ENCODE measurements at places on chromosomes 4 and X.

DNA sequence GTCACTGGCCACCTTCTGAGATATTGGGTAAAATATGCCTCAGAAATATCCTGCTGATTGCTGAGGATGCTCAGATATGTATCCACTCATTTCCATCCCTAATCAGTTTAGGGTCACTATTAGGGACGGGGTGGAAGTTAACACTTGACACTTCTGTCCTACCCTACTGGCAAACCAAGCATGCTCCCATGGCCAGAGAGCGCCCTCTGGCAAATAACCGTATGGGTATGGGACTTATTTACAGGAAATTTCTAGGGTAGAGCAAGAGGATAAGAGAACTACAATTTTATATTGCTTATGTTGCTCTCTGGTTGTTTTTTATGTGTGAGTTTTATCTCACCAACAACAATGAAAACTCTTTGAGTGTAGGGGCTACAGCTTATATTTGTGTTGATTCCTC, 86.8 kb upstream of the TSPAN7 start:
- no peak for DNase-seq

DNA sequence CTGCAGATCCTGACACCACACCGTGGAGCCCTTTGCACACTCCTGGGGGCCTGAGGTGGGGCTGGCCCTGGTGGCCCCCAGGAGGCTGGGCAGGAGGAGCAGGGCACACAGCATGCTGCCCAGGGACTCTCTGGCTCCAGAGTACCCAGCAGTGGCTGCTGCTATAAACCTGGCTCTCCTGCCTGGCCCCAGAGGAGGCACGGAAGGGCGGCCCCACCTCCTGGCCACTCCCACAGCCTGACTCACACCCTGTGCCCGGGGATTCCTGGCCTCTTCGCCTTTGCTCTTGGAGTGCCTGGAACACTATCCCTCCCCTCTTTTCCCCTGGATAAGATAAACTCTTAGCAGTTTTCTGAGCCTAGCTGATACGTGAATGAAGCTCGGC, at the start of gene PSAPL1:
Gene PSAPL1 (minus strand): TSS at position 165 of the 385 bp plus-strand sequence. CDS start 51 bp downstream, at position 114.
- peak; percentile 61 for DNase-seq

GRCh38 chrX:138485767-138486166, 225.8 kb downstream of the FGF13 start:
- no peak for DNase-seq

DNA sequence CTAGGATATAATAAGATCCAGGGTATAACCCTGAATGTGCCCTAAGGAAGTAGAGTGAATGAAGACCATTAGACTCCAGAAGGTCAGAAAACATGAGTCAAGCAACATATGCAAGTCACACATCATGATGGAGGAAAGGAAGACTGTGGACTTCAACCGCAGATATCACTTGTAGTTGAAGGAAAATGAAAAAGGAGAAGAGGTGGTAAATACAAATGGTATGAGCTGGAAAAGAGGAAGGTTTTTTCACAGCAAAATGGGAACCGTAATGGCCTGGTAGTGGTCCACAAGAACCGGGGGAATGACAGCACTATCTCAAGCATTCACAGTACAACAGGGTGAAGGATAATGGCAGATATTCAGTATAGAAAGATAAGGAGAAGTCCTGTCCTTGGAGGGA, 5.2 kb upstream of the SCFD2 start:
- DNase-seq = no peak

DNA sequence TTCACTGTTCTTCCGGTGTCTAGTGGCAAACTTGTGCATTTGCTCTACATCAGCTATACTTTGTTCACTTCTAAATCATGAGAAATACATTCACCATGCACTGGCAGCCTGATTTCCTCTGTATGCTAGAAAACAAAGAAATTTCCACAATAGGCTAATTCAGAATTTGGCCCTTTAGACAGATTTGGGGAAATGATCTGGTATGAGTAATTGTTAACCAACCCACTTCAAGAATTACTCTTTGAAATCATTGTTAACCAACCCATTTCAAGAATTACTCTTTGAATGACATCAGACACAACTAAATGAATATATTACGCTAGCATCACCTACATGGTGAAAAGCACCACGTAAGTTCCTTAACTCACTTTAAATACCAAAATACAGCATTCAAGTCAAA, 14.6 kb downstream of the APBB2 start:
- no peak for DNase-seq

- DNase-seq = no peak
These were observed 8.2 kb downstream of the CAPN6 start for GRCh38 chrX:111262086-111262485.

- DNase-seq = no peak
These were observed 57.0 kb downstream of the MAPK10 start for GRCh38 chr4:86302830-86303229.

- peak; percentile 86 for DNase-seq
These were observed 441 bp downstream of the SLC9B2 start for GRCh38 chr4:103075894-103076746.

DNA sequence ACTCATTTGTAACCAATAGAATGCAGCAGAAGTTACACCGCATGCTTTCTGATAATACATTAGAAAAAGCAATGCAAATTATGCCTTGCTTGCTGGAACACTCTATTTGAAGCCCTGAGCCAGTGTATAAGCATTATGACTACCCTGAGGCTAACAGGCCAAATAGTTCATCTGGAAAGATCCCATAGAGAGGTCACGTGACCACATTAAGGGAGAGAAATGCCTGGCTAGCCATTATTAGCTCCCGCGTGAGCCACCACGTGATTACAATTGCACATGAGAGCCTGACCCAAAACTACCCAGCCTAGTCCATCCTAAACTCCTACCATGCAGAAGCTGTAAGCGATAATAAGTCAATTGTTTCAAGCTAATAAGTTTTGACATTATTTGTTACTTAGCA, 472.9 kb upstream of the GALNTL6 start:
- no peak for DNase-seq
